Activated CD4-positive, alpha-beta T cell treated with anti-CD3 and anti-CD28 coated beads, Interleukin-2, amount 10 ng/mL, durations not matched to agents 7 days and 5 days (primary cell): ENCODE measurements at places on chromosomes 5 and 9.

- DNase-seq = no peak
- H3K4me3 ChIP-seq = no peak overlapping the region
- no peaks in the 10 kb centered on the region for H3K4me1 ChIP-seq
- no peaks in the 10 kb centered on the region for H3K36me3 ChIP-seq
- no peak overlapping the region for H3K27ac ChIP-seq
Measured at GRCh38 chr5:89932771-89933181, 476.8 kb downstream of the CETN3 start.

GRCh38 chr9:26685818-26686217, 206.8 kb downstream of the CAAP1 start:
- no peak overlapping the region for H3K27ac ChIP-seq
- no peaks in the 10 kb centered on the region for H3K27me3 ChIP-seq
- H3K36me3 ChIP-seq = no peaks in the 10 kb centered on the region
- no peaks in the 10 kb centered on the region for H3K4me1 ChIP-seq
- no peak overlapping the region for H3K4me3 ChIP-seq

DNA sequence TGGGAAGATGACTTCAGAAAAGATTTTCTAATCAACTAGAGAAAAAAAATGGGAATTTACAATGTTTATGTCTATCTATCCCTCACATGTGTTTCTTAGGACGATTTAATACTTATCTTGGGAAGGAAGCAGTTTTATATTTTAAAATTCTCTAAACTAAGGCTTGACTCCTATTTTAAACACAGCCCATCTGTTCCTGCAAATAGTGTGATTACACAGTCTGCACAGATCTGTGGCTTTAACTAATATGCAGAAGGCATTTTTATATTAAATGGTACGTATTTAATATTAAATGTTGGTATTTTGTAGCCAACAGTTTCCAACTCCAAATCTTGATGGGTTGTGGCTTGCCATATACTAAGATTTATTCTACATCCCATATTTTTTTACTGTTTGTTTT, 53.2 kb upstream of the EBF1 start:
- no peak overlapping the region for H3K4me3 ChIP-seq
- DNase-seq = no peak
- peaks cover 11% of the 10 kb centered on the region for H3K27me3 ChIP-seq
- peaks cover 14% of the 10 kb centered on the region for H3K36me3 ChIP-seq
- no peak overlapping the region for H3K27ac ChIP-seq

GRCh38 chr5:117682416-117682815, 1107.8 kb upstream of the SEMA6A start:
- H3K27ac ChIP-seq = no peak overlapping the region
- H3K36me3 ChIP-seq = no peaks in the 10 kb centered on the region
- no peaks in the 10 kb centered on the region for H3K27me3 ChIP-seq

GRCh38 chr5:73748510-73749400, 122.8 kb downstream of the ARHGEF28 start:
- peaks cover 2% of the 10 kb centered on the region for H3K4me1 ChIP-seq
- no peak overlapping the region for H3K27ac ChIP-seq
- no peak for DNase-seq
- no peak overlapping the region for H3K4me3 ChIP-seq
- no peaks in the 10 kb centered on the region for H3K36me3 ChIP-seq

- H3K27me3 ChIP-seq = no peaks in the 10 kb centered on the region
- H3K4me1 ChIP-seq = peaks cover 49% of the 10 kb centered on the region
- peak overlapping the region; percentile 100 for H3K27ac ChIP-seq
- H3K36me3 ChIP-seq = peaks cover 53% of the 10 kb centered on the region
- peak overlapping the region; percentile 99 for H3K4me3 ChIP-seq
- DNase-seq = peak; percentile 60
Measured at GRCh38 chr5:115544043-115544435, 536 bp downstream of the FEM1C start.

GRCh38 chr9:2231829-2232228, 216.7 kb downstream of the SMARCA2 start:
- H3K4me3 ChIP-seq = no peak overlapping the region
- peaks cover 5% of the 10 kb centered on the region for H3K27me3 ChIP-seq
- H3K36me3 ChIP-seq = no peaks in the 10 kb centered on the region
- no peaks in the 10 kb centered on the region for H3K4me1 ChIP-seq

GRCh38 chr5:123710031-123710430, 198.1 kb downstream of the CSNK1G3 start:
- H3K36me3 ChIP-seq = no peaks in the 10 kb centered on the region
- no peak overlapping the region for H3K27ac ChIP-seq
- H3K27me3 ChIP-seq = no peaks in the 10 kb centered on the region
- no peak overlapping the region for H3K4me3 ChIP-seq
- DNase-seq = no peak

DNA sequence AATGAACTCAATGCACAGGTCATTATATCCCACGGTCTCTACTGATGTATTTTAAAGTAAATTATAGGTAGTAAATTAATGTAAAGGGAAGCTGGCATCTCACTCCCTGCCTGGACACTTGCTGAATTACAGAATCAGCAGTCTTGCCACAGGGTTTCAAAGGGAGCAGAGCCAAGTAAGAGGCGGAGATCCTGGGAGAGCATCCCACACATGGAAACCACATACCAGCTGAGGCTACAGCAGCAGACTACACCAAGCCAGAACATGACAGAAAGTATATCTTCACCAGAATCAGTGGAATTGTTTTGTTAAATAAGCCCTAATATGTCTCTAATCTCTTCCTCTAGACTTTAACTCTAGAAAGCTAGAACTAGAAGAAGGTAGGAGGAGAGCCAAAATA, 1689.2 kb upstream of the WWC1 start:
- H3K27ac ChIP-seq = no peak overlapping the region
- H3K4me1 ChIP-seq = no peaks in the 10 kb centered on the region
- no peaks in the 10 kb centered on the region for H3K36me3 ChIP-seq
- DNase-seq = no peak
- no peaks in the 10 kb centered on the region for H3K27me3 ChIP-seq

GRCh38 chr5:43401827-43402226, 10.4 kb downstream of the CCL28 start:
- no peak overlapping the region for H3K27ac ChIP-seq
- H3K36me3 ChIP-seq = peaks cover 29% of the 10 kb centered on the region
- peaks cover 17% of the 10 kb centered on the region for H3K4me1 ChIP-seq
- peaks cover 10% of the 10 kb centered on the region for H3K27me3 ChIP-seq
- H3K4me3 ChIP-seq = no peak overlapping the region

DNA sequence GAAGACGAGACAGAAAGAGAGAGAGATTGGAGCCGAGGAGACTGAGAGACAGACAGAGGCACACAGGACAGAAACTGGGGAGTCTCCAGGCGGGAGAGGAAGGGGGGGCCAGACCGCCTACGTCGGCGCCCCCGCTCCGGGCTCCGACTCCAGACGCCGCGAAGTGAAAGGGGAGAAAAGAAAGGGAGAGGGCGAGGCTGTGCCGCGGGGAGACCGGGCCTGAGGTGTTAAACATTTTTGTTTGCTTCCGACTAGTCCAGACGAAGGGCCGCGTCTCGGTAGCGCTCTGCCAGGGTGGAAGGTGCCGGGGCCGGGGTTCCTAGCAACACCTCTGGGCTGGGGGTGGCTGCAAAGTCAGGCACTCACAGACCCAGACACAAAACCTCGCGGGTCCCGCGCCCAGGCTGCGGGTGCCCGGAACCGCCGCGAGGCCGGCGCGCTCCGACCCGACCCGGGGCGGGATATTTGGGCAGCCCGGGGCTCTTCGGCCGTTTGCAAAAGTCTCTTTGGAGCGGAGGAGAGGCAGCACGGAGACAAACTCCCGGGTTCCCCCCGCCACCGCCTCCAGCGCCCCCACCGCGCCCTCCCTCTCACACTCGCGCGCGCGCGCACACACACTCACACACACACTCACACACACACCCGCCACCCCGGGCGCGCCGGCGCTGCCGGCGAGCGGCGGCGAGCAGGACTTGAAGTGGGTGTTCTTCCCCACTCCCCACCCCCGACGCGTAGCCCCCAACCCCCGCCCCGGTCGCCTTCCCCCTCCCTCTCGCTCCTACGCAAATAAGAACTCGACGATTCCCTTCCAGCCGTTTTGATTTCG, 626 bp upstream of the FST start:
- peaks cover 37% of the 10 kb centered on the region for H3K4me1 ChIP-seq
- peak overlapping the region; percentile 71 for H3K4me3 ChIP-seq
- peaks cover 74% of the 10 kb centered on the region for H3K27me3 ChIP-seq
- DNase-seq = peak; percentile 21
- no peak overlapping the region for H3K27ac ChIP-seq

- no peak for DNase-seq
- no peak overlapping the region for H3K4me3 ChIP-seq
- no peaks in the 10 kb centered on the region for H3K27me3 ChIP-seq
- H3K36me3 ChIP-seq = no peaks in the 10 kb centered on the region
- H3K4me1 ChIP-seq = no peaks in the 10 kb centered on the region
- H3K27ac ChIP-seq = no peak overlapping the region
Measured at GRCh38 chr9:72312386-72312987, 52.5 kb downstream of the ZFAND5 start.

DNA sequence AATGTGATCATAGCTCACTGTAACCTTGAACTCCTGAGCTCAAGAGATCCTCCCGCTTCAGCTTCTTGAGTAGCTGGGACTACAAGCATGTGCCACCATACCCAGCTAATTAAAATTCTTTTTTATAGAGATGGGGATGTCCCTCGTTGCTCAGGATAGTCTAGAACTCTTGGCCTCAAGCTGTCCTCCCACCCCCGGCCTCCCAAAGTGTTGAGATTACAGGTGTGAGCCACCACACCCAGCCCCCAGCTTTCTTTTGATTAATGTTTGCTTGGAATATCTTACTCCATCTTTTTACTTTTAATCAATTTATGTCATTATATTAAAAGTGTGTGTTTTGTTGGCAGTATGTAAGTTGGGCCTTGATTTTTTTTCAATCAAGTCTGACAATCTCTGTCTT, 59.4 kb upstream of the EXOC3 start:
- H3K36me3 ChIP-seq = peaks cover 63% of the 10 kb centered on the region
- H3K4me3 ChIP-seq = no peak overlapping the region
- DNase-seq = peak; percentile 1
- H3K27ac ChIP-seq = no peak overlapping the region

GRCh38 chr9:9645006-9645405, 967.8 kb downstream of the PTPRD start:
- no peaks in the 10 kb centered on the region for H3K27me3 ChIP-seq
- no peaks in the 10 kb centered on the region for H3K4me1 ChIP-seq
- no peaks in the 10 kb centered on the region for H3K36me3 ChIP-seq
- H3K27ac ChIP-seq = no peak overlapping the region
- no peak for DNase-seq
- no peak overlapping the region for H3K4me3 ChIP-seq

DNA sequence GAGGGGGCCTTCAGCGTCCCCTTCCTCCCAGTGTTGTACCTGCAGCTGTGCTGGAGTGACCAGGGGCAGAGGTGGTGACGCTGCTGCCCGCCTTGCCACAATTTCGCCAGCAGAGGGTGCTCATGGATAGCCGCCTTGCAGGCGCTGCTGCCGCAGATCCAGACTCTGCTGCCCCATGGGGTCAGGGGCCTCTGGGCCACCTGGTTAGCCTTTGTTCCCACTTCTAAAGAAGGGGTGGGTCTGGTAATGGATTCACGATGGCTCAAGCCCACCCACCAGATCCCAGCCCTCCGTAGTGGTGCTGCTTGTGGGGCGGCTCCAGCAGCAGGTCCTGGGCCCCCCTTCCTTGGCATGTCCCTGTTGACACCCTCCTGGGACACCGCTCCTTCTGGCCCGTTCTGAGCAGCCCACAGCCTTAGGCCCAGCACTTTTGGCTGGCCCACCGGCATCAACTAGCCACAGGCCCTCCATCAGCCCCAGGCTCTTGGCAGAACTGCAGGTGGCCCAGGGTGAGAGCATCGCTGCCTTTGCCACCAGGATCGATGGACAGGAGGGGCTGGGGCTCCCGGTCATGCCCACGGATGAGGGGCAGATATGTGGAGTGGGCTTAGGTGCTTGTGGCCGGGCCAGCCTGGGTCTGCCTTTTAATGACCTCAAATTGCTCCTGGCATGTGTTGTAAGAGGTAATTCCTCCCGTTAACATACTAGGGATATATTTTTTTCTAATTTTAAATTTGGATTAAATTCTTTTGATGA, 57.2 kb downstream of the COL5A1 start:
- no peaks in the 10 kb centered on the region for H3K27me3 ChIP-seq
- H3K27ac ChIP-seq = no peak overlapping the region
- H3K36me3 ChIP-seq = no peaks in the 10 kb centered on the region
- peak; percentile 52 for DNase-seq

- no peaks in the 10 kb centered on the region for H3K4me1 ChIP-seq
- no peak for DNase-seq
- H3K36me3 ChIP-seq = no peaks in the 10 kb centered on the region
- H3K4me3 ChIP-seq = no peak overlapping the region
Measured at GRCh38 chr5:158154226-158155005, 295.5 kb upstream of the CLINT1 start.

- H3K4me1 ChIP-seq = no peaks in the 10 kb centered on the region
- H3K4me3 ChIP-seq = no peak overlapping the region
- no peaks in the 10 kb centered on the region for H3K27me3 ChIP-seq
Measured at GRCh38 chr5:37876943-37877342, 37.1 kb upstream of the GDNF start.

DNA sequence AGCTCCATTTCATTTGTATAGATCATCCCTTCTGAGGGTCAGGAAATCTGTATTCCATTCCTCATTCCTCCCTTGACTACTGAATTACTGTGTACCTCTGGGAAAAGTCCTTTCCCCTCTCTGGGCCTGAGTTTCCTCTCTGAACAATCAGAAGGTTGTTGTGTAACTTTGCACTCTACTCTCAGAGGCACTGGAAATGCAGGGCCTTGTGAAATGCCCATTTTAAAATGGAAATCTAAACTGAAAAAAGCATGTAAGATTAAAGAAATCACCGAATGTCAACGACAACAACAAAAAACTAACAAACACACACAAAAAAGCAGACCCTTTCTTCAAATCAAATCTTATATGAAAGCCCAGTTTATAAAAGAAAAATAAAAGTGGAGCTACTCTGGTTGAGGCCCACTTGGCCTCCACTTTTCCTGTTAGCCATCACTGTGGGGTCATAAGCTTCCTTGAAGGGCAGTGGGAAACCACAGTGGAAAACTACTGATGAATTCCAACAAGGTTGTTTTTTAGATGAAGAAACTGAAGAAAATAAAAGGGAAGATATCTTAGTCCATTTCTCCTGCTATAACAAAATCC, 21.6 kb upstream of the GRPEL2 start:
- DNase-seq = no peak
- no peak overlapping the region for H3K4me3 ChIP-seq
- H3K4me1 ChIP-seq = no peaks in the 10 kb centered on the region
- no peaks in the 10 kb centered on the region for H3K27me3 ChIP-seq
